ENCODE measurements at places on chromosomes 7 and 10. TPM values are rescaled to one million over a fixed set of nuclear protein-coding genes. Genes with fewer than 3 reads are reported as not detected.

DNA sequence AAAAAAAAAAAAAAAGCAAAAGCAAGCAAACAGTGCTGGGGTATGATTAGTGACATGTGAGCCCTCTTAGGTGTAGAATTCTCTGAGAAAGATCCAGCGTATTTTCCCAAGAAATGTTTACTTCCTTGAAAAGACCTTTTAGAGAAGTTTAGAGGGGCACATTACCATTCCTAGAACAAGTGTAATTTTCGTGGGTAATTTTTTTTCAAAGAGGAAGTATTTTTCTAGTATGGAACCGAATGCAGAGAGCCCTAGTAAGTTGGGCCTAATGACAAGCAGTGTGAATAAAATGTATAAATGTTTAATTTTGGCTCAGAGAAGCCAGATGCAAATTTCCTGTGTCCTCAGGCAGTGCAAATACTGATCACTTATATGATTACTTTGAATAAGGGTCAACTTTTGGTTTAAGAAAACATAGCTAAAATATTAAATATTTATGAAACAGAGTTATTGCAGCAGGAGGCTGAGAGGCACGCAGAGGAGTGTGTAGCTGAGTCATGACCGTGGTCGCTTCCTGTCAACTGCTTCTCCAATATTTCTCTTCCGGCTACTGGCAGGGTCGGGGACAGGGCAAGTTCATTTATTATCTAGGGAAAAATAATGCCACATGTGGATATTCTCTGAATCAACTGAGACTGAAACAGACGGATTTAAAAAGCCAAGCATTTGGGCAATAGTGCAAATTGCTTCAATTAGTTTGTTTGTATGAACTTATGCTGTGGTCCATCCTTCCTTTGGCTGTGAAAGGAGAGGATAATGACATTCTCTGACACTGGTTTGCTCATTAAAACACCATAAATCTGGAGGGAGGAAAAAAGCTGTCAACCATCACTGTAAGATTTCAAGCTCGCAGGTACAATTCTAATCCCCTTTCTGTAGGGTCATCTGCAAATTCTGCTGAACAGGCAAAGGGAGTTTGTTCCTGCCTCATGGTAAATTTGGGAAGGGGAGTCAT, 495.2 kb downstream of the GLRX3 start:
- no peaks in the 10 kb centered on the region for H3K27me3 ChIP-seq
- H3K4me3 ChIP-seq: no peak overlapping the region
- H3K36me3 ChIP-seq: no peaks in the 10 kb centered on the region
- no peaks in the 10 kb centered on the region for H3K4me1 ChIP-seq
- H3K27ac ChIP-seq: no peak overlapping the region

GRCh38 chr7:151461942-151462230, 21.9 kb upstream of the CRYGN start:
- DNase-seq: no peak
- no peak overlapping the region for H3K4me3 ChIP-seq
- H3K27ac ChIP-seq: no peak overlapping the region
- H3K4me1 ChIP-seq: no peaks in the 10 kb centered on the region

GRCh38 chr7:3893151-3893788, 592.2 kb downstream of the SDK1 start:
- H3K27me3 ChIP-seq: peaks cover 2% of the 10 kb centered on the region
- no peaks in the 10 kb centered on the region for H3K36me3 ChIP-seq
- H3K4me3 ChIP-seq: no peak overlapping the region
- H3K4me1 ChIP-seq: no peaks in the 10 kb centered on the region
- H3K27ac ChIP-seq: no peak overlapping the region

GRCh38 chr7:1985042-1985441, 247.7 kb downstream of the MAD1L1 start:
- H3K36me3 ChIP-seq: no peaks in the 10 kb centered on the region
- H3K27me3 ChIP-seq: no peaks in the 10 kb centered on the region
- H3K4me1 ChIP-seq: peaks cover 27% of the 10 kb centered on the region
- no peak for DNase-seq
- no peak overlapping the region for H3K4me3 ChIP-seq
- no peak overlapping the region for H3K27ac ChIP-seq

DNA sequence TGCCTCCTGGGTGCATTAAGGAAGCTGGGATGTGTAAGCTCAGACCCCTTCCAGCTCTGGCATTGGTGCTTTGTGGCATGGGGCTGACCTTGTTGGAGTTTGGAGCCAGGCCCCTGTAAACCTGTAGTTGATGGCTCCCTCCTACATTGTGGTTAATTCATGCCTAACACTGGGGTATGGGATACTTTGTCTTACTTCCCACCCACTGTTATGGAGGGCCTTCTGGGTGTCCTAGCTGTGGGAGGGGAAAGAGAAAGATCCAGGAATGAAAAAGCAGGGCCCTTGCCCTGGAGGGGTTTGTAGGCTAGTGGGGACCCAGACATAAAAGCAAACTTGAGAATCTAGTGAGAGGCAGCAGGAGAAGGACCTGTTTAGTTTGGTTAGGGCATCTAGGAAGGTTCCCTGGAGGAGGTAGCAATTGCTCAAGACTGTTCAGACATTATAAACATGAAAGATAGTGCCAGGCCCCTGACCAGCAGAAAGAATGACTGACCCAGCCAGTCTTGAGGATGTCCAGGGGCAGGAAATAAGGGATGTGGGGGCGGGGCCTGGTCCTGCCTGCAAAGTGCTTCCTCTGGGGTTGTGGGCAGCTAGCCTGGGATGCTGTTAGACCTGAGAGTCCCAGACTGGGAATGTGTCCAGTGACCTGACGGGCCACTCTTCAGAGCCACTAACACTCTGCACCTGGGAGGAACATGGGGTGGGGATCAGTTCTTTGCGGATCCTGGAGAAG, 6.6 kb downstream of the ADAMTS14 start:
- H3K36me3 ChIP-seq: no peaks in the 10 kb centered on the region
- no peak overlapping the region for H3K4me3 ChIP-seq
- DNase-seq: no peak

DNA sequence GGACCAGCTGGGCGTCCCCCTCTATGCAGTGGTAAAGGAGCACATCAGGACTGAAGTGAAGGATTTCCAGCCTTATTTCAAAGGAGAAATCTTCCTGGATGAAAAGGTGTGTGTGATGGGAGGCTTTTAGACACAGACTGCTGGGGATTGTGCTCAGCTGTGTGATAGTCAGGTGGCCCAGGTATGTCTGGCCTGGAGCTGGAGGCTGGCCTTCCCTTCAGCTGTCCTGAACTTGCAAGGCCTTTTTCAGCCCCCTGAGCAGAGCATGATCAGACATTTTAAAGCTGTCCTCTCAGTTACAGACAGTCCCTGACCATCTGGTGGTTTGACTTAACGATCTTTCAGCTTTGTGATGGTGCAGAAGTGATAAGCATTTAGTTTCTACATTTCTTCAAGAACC, 17.6 kb downstream of the PRXL2A start:
- H3K27me3 ChIP-seq: no peaks in the 10 kb centered on the region
- no peak overlapping the region for H3K4me3 ChIP-seq

DNA sequence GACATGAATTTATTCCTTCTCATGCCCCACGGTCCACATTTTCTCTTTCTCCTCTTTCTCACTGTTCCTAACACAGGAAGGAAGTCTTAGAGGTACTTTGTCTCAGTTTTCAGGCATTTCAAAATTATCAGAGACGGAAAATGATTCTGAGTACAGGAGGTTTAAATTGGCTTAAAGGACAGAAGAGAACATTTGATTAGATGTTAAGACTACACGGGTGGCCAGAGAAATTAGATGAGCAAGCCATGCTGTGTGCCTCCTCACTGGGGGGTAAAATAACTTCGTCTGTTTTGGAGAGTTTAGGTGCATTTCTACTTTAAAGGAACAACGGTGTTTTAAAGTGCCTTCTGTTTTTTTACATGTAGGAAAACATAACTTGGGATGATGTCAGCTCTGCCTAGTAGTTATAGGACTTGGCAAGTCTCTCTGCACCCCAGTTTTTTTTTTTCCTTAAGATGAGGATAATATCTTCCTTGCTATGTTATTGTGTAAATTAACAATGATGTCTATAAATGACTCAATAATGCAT, 66.9 kb downstream of the MCMBP start:
- H3K27me3 ChIP-seq: no peaks in the 10 kb centered on the region
- no peak overlapping the region for H3K27ac ChIP-seq
- DNase-seq: no peak
- H3K4me3 ChIP-seq: no peak overlapping the region
- peaks cover 14% of the 10 kb centered on the region for H3K4me1 ChIP-seq

Gene CCDC146
- 20.1 TPM for total RNA-seq

Gene AKR1C3
- total RNA-seq: 7.4 TPM

Gene GIMAP7
- total RNA-seq: 64.2 TPM

Gene RPEL1
- not detected for total RNA-seq

Gene NPTX2
- not detected for total RNA-seq

Gene DLX5
- not detected for total RNA-seq

Gene KCNMA1
- total RNA-seq: not detected

Gene SPDYE5
- total RNA-seq: not detected

Data from CD4-positive, CD25-positive, alpha-beta regulatory T cell (primary cell).